Gastrocnemius medialis (tissue), 4 donors: ENCODE measurements at places on chromosomes 7 and 10. TPM values are rescaled to one million over a fixed set of nuclear protein-coding genes. Genes with fewer than 3 reads are reported as not detected.

DNA sequence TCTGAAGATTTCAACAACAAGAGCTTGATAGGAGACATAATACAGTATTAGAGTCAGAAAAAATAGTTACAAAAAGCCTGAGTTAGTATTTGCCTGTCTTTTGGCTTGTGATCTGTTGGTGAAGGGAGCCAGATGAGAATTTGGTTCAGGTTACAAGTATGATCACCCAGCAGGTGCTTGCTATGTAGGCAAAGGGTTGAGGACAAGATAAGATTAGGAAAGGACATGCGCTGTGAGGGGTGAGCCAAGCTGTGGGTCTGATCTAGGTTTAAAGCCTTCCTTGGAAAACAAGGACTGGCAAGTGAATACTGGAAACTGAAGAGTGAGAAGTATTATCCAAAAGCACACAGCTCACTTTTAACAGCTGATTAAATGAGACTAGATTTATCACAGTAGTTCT lies 28.7 kb upstream of the CD36 start:
- peak; percentile 64 for DNase-seq

DNA sequence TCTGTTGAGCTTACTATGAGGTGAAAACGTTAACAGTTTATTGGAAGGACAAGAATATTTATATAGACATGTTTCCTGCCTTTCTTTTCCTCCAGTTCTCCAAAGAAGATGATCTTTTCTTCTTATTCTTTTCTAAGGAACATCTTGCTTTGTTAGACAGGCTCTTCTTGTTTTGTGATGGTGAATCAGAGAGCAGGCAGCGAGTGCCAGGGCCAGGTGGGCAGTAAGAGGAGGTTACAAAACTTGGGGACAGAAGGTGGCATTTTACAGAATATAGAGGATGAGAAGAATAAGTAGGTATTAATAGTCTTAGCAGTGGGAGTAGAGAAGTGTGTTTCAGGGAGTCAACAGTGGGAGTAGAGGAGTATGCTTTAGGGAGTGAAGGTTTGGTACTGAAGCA lies 223.6 kb downstream of the ARL4A start:
- no peak for DNase-seq

DNA sequence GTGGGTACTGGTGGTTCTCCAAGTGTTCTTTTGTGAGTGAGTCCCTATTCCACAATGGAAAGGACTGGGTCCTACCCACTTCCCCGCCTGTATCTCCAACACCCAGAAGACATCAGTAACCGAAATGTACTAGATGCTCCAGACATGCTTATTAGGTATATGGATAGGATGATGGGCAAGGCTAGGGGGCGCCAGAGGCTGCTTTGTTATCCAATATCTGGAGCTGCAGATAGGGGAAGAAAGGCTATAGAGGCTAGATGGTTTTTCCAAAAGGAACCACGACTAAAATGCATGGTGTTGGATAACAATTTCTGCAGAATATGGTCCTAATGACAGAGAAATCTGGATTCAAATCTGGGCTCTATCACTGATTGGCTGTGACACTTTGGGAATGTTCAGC lies 56.2 kb upstream of the TM9SF3 start:
- DNase-seq: no peak

The TACR2 gene
- not detected for total RNA-seq

The GRID2IP gene
- total RNA-seq: not detected

DNA sequence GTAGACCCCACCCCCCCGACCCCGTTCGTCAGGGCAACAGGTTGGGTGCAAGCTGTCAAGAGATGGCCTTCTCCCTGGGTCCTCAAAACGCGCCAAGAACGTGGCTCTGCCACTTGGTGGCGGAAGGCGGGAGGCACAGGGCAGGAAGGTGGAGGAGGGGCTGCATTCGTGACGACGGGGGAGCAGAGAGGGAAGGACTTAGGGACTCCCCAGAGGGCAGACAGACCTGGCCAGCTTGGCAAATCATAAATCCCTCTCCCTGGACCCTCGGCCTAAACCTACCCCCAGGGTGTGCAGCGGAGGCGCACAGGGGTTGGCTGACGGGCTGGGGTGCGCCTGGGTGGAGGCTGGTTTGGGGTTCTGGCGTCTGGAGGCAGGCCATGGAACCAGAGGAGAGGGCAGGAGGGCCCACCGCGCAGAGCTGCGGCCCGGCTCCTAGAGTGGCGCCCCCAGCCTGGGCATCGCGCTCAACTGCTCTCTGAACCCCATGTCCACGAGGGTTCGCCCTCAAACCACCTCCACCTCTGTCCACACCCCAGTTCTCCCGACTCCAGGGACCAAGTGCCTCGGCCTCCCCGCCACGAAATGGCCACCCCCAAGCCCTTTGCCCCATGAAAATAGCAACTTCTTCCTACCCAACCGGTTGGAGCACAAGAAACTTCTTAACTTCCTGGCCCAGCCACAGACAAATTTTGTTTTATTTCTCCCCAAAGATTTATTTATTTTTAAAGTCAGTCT lies 10.8 kb upstream of the GATA3 start:
- DNase-seq: no peak

The LBX1 gene
- 13.4 TPM for total RNA-seq

The ACSL5 gene
- 2.2 TPM for total RNA-seq

GRCh38 chr10:74963549-74963948 lies 137.1 kb downstream of the KAT6B start:
- DNase-seq: no peak

- no peak for DNase-seq
Measured at GRCh38 chr10:113027230-113027573, 77.2 kb downstream of the TCF7L2 start.

- DNase-seq: no peak
Measured at GRCh38 chr10:47095848-47096612, 184.8 kb downstream of the PTPN20 start.

- no peak for DNase-seq
Measured at GRCh38 chr7:88147949-88148348, 71.9 kb downstream of the SRI start.

- DNase-seq: no peak
Measured at GRCh38 chr10:78435484-78436221, 402.0 kb downstream of the RPS24 start.

- no peak for DNase-seq
Measured at GRCh38 chr7:77757589-77757988, 40.6 kb downstream of the TMEM60 start.

The ASB4 gene
- total RNA-seq: 11.6 TPM

The ING3 gene
- total RNA-seq: 5.8 TPM

DNA sequence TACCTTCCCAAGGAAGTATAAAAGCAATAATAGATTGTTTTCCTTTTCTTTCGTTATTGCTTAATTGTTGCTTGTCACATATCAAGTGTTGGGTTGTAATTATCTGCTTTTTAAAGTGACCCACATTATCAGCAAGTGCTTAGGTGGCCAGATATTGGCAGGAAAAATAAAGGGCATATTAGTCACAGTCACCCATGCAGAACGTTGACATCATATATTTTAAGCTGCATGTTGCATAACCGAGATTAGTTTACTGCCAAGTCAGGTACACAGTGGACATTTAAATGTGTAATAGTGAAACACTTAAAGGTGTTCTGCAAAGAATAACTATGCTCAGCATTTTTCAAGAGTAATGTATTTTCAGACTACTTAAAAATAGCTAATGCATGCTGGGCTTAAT lies 11.4 kb downstream of the NEBL start:
- no peak for DNase-seq

- no peak for DNase-seq
Measured at GRCh38 chr7:158403013-158403821, 184.4 kb downstream of the PTPRN2 start.

DNA sequence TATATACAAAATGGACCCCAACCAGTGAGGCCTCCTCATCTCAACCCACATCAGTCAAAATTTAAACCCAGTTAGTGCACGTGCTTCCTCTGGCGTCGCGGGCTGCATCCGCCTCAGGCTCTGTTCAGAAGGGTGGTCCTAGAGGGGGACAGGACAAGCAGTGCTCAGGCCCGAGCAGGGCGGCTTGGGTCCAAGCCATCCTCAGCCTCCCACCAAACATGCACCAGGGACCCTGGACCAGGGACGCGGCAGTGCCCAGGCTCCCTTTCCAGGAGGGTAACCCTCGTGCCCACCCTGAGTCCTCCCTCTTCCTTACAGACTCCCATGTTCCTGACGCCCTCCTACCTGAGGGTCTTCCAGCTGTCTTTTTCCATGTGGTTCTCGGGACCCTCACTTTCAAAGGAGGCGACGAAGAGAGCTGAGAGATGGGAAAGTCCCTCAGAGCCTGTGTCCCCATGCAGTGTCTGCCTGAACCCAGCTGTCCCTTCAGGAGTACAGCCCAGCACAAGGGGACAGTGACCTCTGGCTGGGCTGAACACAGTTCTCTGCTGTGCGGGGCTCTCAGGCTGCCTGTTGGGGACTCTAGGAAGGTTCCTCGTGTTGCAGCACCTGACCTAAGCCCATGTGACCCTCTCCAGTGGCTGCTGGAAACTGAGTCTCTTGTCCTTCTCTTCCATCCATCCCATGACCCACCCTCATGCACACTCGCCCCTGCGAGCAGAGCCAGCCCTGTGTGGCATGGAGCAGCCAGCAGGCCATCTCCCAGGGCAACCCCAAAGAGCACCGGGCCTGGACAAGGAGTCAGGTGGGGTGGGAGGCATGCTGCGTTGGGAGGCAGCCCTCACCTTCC lies 58.1 kb downstream of the CSGALNACT2 start:
- peak; percentile 7 for DNase-seq

The PKD2L1 gene
- total RNA-seq: not detected

The C10orf143 gene
- 1.5 TPM for total RNA-seq

The PHKG1 gene
- 30.1 TPM for total RNA-seq

GRCh38 chr7:11648980-11649379 lies 183.0 kb downstream of the THSD7A start:
- DNase-seq: no peak

DNA sequence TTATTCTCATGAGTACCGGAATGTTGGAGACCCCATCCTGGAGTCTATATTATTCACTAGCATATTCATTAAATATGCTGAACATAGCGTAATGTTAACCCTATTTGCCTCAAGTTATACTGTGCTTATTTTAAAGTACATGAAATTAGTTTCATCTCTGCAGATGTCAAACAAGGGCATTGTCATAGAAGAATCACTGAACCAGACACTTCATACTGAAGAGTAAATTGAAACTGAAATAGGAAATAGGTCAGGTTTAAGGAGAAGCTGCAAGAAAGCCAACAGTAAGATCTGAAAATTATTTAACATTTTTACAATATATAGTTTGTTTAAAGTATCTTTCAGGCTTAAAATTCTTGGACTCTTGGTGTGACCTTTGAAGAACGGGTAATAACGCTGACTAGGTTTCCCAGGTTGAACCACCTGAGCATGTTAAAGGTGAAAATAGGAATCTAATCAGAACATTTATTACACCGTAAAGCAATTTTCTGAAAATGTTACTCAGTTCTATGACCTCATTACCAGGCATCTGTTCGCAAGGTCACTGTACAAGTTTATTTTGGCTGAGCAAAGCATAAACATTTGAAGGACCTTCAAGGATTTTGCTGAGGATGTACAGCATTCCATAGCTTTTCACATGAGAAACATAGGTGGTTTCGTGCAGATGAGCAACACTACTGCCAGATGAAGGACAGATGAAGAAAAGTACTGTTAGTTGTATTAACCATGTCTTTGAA lies 82.7 kb downstream of the REEP3 start:
- DNase-seq: no peak

DNA sequence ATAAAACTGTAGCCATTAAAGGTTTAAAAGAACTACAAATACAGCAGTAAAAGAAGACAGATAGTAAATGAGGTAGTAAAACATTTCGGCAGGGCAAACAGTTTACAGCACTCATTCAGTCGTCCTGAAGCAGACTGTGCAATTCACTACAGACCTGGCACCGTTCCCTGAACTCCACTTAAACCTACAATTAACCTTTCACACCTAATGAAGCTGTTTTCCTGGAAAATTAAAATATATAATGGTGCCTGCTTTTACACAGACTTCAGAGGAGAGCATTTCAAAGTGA lies 335.3 kb downstream of the GFRA1 start:
- no peak for DNase-seq

DNA sequence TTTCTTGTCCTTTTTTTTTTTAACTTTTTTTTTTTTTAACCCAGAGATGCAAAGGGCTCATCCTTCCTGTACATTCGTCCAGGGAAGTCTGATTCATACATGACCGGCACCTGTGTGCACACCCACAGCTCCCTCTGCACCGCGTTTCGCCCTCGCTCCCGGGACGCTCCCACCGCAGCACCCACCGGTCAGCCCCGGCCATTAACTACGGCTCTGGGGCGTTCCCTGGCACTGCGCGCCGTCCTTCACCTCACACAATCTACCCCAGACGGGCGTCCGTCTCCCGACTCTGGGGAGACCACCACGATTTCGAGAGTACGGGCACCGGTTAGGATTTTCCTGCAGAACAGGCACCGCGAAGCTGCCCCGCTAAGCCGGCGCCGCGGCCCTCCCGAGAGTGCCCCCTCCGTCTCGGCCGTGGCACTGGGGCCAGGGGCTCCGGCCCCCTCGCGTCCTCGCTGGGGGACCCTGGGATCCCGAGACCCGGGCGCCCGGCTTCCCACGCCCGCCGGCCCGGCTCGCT lies 452 bp downstream of the ATE1 start:
- DNase-seq: peak; percentile 58

The PUS7 gene
- total RNA-seq: 13.4 TPM

DNA sequence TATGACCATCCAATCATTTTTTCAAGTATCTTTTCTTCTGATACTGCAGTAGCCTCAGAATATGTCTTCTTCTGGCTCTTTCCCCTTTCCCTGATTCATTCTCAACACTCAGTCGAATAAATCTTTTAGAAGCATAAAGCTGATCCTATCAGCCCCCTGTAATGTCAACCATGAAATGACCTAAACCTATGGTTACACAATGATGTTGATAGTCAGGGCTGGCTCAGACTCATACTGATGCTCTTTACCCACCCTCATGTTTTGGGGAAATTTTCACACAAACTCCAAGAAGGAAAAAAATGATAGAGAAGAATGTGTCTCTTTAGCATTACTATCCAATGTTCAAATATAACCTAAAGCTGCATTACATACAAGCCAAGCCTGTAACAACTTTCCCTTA lies 76.0 kb downstream of the AASS start:
- DNase-seq: no peak

DNA sequence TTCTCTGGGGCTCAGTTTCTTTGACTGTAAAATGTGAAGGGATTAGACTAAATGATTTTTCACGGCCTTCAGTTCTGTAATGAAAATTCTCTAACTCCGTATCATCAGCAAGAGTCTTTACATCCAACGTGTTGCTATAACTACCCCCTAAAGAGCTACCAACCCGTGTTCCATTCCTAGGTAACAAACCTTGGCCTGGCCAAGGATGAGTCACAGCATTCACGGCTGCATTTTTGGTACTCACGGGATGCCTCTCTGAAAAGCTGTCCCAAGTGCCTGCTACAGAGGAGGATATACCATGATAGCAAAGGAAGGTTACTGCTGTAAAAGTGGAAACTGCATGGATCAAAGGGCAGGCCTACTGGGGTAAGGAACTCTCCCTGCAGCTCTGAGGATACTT lies 5.9 kb downstream of the LRRC4 start:
- no peak for DNase-seq

The MEOX2 gene
- 9.3 TPM for total RNA-seq

DNA sequence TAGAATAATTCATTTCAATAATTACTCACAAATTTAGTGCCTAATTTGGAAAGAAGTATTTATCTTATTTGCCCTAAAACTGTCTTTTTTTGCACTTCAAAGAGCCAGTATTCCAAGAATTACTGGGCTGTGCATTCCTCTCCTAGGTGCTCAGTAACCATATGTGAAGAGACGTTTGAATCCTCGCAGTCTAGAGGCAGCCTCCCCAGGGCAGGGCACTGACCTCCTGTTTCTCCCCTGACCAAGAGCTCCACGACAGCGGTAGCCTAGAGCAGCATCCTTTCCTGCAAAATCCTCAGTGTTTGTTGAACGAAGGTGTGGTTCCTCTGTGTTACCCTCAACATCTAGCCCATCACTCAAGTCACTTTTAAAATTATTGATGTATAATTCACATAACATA lies 113.1 kb downstream of the EEPD1 start:
- DNase-seq: no peak

GRCh38 chr7:99597762-99598501 lies at the start of gene TMEM225B:
Gene TMEM225B, plus strand, starts transcription at chr7:99598267. Its CDS starts 6,122 bp downstream, at chr7:99604389.
- no peak for DNase-seq
